Stomach (tissue), 19 donors: ENCODE measurements at places on chromosomes 16 and 17. TPM values are rescaled to one million over a fixed set of nuclear protein-coding genes. Genes with fewer than 3 reads are reported as not detected.

PPY gene
- total RNA-seq: not detected

CDC6 gene
- total RNA-seq: 1.7 TPM

HYDIN gene
- total RNA-seq: not detected

MAPT gene
- 1.7 TPM for total RNA-seq

BAHCC1 gene
- 42.2 TPM for total RNA-seq

GRCh38 chr17:65170839-65171238 is 33.7 kb downstream of the RGS9 start:
- H3K4me1 ChIP-seq: peaks cover 15% of the 10 kb centered on the region
- H3K36me3 ChIP-seq: peaks cover 13% of the 10 kb centered on the region
- DNase-seq: peak; percentile 55
- H3K4me3 ChIP-seq: no peak overlapping the region

DNA sequence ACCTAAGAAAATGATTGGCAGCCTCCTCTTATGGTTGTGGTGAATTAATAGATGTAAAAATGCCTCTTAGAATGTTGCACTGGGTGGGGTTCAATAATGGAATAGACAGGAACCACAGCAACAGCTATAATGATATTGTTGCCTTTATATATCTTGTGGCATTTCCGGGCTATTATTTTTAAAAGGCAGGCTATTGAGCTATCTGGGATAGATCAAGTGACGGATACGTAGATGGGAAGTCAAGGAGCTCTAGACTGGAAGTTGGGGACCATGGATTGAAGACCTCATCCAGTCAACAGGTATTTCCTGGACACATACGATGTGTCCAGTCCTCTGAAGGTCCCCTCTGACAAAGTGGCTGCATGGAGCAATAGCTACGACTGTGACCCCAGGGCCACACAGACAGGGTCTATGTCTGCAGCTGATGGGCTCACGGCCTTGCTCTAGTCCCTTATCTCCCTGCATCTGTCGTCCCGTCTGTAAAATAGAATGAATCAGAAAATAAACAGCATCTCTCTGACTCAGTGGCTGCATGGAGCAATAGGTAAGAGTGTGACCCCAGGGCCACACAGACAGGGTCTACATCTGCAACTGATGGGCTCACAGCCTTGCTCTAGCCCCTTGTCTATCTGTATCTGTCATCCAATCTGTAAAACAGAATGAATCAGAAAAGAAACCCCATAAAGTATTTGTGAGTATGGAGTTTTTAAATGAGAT is 117.7 kb upstream of the FOXF1 start:
- peaks cover 16% of the 10 kb centered on the region for H3K4me1 ChIP-seq
- H3K4me3 ChIP-seq: no peak overlapping the region
- no peaks in the 10 kb centered on the region for H3K36me3 ChIP-seq
- no peak overlapping the region for H3K27ac ChIP-seq
- H3K27me3 ChIP-seq: no peaks in the 10 kb centered on the region
- no peak for DNase-seq

GRCh38 chr17:7651665-7652387 is 1.1 kb downstream of the ATP1B2 start:
- peaks cover 27% of the 10 kb centered on the region for H3K4me1 ChIP-seq
- peak overlapping the region; percentile 45 for H3K4me3 ChIP-seq
- peak; percentile 89 for DNase-seq
- no peaks in the 10 kb centered on the region for H3K36me3 ChIP-seq
- H3K27ac ChIP-seq: peak overlapping the region; percentile 80
- H3K27me3 ChIP-seq: peaks cover 28% of the 10 kb centered on the region

DNA sequence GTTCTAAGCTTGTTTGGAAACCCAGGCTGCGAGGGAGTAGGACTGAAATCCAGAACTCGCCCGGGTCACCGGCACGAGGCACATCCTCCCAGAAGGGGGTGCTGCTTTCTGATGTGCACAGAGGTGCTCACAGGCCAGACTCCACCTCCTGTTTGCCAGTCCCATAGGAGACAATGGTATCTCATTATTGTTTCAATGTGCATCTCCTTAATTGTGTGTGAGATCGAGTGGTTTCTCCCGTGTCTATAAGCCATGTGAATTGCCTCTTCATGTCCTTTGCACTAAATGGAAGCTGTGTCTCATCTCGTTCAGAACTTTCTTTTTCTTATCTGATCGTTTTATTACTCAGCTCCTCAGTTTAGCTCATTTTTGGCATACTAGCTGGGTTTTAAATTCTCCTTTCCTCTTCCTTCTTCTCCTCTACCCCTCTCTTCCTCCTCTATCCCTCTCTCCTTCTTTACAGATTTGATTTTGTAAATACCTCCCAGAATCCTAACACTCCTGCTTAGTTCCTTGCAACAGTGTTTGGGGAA is 32.1 kb upstream of the PRKCB start:
- no peaks in the 10 kb centered on the region for H3K36me3 ChIP-seq
- H3K27me3 ChIP-seq: peaks cover 13% of the 10 kb centered on the region
- DNase-seq: peak; percentile 59

DNA sequence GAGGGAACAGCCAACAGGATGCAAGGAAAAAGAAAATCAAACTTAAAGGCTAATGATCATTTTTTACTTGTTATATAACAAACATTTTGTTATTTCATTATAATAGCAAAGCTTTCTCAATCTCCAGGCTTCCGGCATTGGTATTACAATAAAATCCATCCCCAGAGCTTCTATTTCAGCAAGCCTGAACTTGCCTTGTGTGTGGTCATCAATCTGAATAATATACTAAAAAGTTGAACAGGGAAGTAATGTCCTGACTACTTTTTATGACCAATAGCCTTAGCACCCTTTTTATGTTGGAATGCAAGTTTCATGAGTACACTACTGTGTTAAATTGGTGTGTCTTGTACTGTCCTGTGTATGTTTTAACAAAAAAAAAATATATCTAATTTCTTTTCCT is 27.1 kb upstream of the VWA3A start:
- no peak for DNase-seq
- H3K36me3 ChIP-seq: no peaks in the 10 kb centered on the region
- H3K4me1 ChIP-seq: peaks cover 3% of the 10 kb centered on the region
- H3K27ac ChIP-seq: no peak overlapping the region

GRCh38 chr17:22510504-22510903 is 818.2 kb downstream of the KCNJ18 start:
- H3K27ac ChIP-seq: no peak overlapping the region
- H3K4me1 ChIP-seq: no peaks in the 10 kb centered on the region
- H3K36me3 ChIP-seq: no peaks in the 10 kb centered on the region

DNA sequence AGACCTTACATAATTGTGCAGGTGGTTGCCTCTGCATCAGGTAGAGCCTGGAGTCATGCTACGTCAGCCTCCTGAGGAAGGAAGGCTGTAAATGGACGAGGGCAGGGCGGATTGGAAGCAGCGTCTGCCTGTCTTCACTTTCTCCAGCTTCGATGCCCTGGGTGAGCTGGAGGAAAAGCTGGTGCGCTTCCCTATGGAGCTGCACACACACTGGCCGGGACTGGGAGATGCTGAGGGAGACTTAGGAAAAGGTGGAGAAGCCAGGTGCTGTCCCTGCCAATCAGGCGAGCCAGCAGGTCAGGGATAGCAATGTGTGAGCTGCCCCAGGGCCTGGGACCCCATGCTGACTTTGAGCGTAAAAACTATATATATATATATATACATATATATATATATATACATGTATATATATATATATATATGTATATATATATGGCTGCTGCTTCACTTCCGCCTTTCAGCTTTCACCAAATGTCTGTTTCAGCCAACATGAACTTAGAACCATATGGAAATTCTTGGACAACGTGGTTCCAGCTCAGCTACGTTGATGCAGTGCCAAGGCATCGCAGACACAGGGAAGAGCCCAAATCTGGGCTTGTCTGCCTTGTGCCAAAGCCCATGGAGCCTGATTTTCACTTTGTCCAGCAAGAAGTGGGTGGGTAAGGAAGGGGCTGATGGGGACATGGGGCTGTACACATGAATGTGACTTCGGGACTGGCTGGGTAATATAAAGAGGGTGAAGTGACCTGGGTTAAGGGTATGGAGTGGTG is 71.5 kb upstream of the NKD1 start:
- DNase-seq: no peak
- H3K4me3 ChIP-seq: no peak overlapping the region
- H3K27ac ChIP-seq: no peak overlapping the region

- no peaks in the 10 kb centered on the region for H3K27me3 ChIP-seq
- H3K27ac ChIP-seq: no peak overlapping the region
- no peaks in the 10 kb centered on the region for H3K4me1 ChIP-seq
Observed at GRCh38 chr16:71711789-71712188, 12.7 kb downstream of the PHLPP2 start.

DNA sequence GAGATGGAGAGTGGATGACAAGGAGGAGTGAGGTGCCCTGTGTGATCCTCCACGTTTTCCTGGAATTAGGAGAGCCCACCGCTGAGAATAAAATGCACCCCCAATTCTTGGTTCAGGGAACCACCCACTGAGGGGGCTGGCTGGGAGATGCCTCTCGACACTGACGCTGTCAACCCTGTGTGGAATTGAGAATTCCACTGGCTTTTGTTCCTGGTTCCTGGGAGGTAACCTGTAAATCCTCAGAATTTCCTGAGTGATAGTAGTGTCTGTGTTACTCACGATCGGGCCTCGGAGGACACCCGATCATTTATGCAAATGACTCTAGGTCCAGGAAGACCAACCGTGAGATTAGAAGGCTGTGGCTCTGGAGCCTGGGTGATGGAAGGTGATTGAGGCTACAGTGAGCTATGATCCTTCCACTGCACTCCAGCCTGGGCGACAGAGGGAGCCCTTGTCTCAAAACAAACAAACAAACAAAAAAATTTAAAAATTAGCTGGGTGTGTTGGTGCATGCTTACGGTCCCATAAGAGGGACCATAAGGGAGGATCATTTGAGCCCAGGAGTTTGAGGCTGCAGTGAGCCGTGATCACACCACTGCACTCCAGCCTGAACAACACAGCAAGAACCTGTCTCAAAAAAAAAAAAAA is 11.7 kb upstream of the PRPSAP1 start:
- H3K4me1 ChIP-seq: no peaks in the 10 kb centered on the region
- no peak overlapping the region for H3K4me3 ChIP-seq
- DNase-seq: no peak
- H3K36me3 ChIP-seq: no peaks in the 10 kb centered on the region

GRCh38 chr17:72458301-72458700 is 337.5 kb downstream of the SOX9 start:
- H3K27me3 ChIP-seq: no peaks in the 10 kb centered on the region
- H3K4me3 ChIP-seq: no peak overlapping the region
- peaks cover 50% of the 10 kb centered on the region for H3K4me1 ChIP-seq
- H3K27ac ChIP-seq: peak overlapping the region; percentile 19
- no peaks in the 10 kb centered on the region for H3K36me3 ChIP-seq

DNA sequence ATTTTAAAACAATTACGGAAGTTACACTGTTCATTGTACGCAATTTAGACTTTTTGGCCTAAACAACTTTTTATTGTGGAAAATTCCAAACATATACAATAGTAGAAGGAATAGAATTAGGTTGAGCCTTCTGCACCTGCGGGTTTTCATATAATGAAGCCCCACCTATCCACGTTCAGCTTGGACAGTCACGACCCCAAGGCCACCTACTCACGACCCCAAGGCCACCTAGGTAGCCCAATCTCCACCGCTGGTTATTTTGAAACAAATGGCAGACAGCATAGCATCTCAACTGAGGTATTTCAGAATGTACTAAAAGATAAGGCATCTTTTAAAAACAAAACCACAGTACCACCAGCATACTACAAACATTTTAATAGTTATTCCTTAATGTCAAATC is 631 bp downstream of the NLRC5 start:
- H3K36me3 ChIP-seq: no peaks in the 10 kb centered on the region
- H3K4me3 ChIP-seq: peak overlapping the region; percentile 74
- peaks cover 41% of the 10 kb centered on the region for H3K4me1 ChIP-seq
- peak overlapping the region; percentile 89 for H3K27ac ChIP-seq
- DNase-seq: no peak

GRCh38 chr17:10805911-10806310 is 2.0 kb upstream of the TMEM238L start:
- peaks cover 15% of the 10 kb centered on the region for H3K4me1 ChIP-seq
- peak; percentile 96 for DNase-seq
- H3K27me3 ChIP-seq: no peaks in the 10 kb centered on the region

DNA sequence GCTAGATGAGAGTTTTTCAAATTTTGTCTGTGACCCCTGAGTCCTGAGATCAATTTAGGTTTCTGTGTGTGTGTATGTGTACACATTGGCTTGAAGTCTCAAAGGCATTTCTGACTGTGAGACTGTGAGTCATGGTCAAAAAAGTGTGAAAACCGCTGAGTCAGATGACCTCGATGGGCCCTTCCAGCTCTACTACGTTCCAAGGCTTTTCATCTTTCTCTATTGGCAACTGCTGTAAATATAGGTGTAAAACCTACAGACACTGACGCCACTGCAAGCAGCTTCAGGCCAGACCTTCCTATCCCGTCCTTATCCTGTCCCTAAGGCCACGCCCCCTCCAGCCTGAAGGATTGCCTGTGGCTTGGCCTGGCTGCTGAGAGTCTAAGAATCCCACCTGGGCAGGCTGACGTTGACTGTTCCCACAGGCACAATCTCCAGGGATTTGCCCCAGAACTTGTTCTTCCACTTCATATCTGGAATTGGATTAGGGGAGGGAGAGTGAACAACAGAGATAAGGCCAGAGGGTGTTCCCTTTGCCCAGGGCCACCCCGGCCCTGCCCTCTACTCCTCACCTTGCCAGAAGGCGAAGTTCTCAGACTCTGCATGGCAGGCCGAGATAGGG is 11.3 kb downstream of the OSBPL7 start:
- no peak overlapping the region for H3K4me3 ChIP-seq
- H3K4me1 ChIP-seq: peaks cover 51% of the 10 kb centered on the region
- peaks cover 62% of the 10 kb centered on the region for H3K36me3 ChIP-seq
- DNase-seq: peak; percentile 92
- no peaks in the 10 kb centered on the region for H3K27me3 ChIP-seq

DNA sequence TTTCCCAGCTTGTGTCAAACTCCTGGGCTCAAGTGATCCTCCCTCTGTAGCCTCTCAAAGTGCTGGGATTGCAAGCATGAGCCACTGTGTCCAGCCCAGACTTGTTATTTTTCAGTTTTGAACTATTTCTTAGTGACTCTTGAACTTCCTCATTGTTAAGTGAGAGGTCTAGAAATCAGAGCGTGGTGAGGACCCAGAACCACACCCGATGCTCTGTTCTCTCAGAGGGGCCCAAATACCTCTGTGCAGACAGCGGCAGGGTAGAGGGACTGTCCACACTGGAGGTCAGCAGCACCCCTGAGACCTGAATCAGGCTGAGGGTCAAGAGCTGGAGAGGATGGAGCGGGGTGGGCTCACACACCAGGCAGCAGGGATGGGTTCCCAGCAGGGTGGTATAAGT is 47.7 kb upstream of the MEAK7 start:
- no peak overlapping the region for H3K27ac ChIP-seq
- peaks cover 3% of the 10 kb centered on the region for H3K27me3 ChIP-seq
- no peak overlapping the region for H3K4me3 ChIP-seq
